GM04504 (cell line): ENCODE measurements at places on chromosomes 7 and 10.
A peak's percentile ranks its signal among the peaks of the same experiment; 100 is the strongest.

GRCh38 chr10:76041551-76041950 is 610.1 kb downstream of the LRMDA start:
- no peak for DNase-seq

GRCh38 chr10:111209692-111210091 is 132.9 kb downstream of the ADRA2A start:
- no peak for DNase-seq

DNA sequence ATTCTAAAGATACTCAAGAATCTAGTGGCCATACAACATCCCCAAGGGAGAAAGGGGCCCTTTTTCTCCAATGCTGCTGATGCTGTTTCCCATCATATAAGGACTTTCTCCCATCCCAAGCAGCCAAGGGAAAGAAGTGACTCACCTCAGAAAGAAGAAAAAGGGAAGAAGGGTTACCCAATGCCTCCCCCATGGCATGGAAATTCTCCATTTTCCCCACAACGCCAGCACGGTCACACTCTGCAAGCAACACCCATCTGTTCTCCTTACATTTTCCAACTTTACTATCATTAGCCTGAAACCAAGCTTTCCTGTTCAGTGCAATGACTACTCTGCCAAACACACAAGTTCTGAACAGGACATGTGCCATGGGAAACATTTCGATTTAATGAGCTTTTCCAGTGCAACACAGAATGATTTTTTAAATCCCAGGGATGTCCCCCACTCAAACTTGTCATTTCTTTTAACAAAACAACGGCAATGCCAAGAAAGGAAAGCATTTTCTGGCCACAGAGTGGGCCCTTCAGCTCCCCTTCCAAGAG is 67.9 kb downstream of the PTPRN2 start:
- DNase-seq: no peak

DNA sequence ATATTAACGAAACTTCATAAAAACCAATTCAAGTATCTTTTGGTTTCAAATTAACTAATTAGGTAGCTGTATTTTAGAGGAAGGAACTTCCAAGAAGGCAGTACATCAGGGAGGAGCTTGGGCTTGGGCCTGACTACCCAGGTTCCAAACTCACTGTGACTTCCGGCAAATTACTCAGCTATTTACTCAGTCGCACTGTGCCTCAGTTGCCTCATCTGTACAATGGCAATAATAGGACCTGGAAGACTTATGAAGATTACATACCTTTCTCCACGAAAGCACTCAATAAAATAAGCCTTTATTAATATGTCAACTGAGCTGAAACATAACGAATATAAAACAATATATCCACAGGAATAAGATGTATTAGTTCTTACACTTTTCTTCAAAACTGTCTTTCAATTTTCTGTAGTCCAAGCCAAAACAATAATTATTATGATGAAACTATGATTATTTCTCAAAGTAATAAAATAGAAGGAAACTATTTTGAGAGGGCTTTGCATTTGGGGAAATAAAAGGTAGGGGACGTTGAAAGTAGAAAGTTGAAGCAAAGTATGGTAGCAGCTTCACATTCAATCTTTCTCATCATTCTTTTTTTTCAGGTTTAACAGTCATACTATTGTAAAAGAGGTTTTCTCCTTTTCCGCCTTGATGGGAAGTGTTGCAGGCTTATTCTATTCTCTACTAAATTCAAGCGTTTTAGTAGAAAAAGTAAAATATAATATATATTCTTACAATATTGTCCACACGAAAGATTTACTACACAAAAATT is 10.5 kb upstream of the EBLN1 start:
- no peak for DNase-seq

- DNase-seq: peak; percentile 21
Observed at GRCh38 chr10:92291921-92292845, 1.2 kb downstream of the MARCHF5 start.

DNA sequence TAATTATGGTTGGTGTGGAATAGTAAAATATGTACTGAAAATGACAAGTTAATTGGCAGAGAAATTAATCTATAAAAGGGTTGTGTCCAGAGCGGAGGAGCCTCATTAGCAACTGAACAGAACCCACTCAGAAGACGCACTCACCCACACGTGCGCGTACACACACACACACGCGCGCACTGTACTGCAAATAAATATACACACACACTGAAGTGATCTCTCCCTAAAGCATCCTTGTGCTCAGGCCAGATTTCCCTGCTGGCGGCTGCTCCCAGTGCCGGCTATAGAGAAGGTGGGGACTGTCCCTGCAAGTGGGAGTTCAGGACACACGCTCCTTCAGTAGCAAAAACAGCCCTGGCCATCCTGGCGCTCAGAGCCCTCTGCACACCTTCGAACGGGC is 85.2 kb downstream of the CHST15 start:
- DNase-seq: no peak

DNA sequence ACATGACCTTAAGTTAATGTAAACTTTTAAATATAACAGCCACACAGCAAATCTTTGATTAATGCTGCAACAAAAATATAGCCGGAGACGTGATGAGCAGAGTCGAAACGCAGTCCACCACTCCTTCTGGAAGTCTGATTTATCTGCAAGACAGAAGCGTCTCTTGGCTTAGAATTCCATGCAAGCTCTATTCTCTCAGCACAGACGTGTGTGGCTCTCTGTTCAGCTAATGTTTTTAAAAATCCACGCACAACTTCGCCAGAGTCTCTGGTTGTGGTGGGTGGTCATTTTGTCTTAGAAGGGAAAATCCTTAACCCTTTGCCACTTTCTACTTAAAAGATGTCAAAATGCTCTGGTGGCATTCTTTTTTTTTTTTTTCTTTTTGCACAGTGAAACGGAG is 438.0 kb upstream of the MGMT start:
- no peak for DNase-seq

- no peak for DNase-seq
Observed at GRCh38 chr7:5620459-5620881, 161.0 kb downstream of the RNF216 start.

DNA sequence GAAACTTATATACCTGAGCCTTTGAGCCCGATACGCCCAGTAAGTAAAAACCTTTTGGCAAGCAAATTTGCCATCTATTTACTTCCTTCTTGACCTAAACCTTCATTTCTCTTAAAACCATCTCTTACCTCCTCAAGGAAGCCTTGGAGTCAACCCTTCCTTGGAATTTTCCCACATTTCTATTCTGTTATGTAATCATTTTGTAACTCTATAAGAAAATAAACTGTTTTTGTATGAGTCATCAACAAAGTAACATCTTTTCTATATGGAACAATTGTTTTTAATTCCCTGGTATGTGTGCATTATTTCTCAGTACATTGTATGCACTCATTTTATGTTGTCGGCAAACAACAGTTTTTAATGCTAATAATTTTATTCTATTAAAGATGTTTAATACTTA is 162.0 kb downstream of the TEX36 start:
- DNase-seq: no peak

DNA sequence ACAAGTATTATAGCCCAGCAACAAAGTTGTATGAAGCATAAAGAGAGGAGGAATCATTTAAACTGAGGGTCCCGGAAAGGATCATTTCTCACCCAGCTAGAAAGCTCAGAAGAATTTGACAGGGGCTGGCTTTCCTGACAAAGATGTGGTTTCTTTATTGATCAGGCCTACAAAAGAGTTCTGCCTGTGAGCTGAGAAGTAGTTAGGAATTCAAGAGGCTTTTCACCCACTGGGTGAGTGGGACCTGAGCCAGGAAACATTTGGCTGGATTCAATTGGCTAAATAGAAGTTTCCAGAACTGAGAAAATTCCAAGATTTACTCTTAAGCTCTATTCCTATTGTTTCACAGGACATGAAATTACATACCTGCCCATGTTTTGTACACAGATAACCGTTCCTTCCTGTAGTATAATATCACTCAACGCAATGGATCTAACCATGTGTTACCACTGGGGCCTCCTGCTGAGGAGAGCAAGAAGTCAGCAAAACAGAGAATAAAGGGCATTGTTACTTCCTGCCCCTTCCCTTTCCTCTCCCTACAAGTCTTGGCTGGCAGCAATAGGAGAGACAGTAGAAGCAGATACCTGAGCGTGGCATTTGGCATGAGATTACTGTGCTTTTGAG is 53.9 kb upstream of the PAPSS2 start:
- DNase-seq: no peak

DNA sequence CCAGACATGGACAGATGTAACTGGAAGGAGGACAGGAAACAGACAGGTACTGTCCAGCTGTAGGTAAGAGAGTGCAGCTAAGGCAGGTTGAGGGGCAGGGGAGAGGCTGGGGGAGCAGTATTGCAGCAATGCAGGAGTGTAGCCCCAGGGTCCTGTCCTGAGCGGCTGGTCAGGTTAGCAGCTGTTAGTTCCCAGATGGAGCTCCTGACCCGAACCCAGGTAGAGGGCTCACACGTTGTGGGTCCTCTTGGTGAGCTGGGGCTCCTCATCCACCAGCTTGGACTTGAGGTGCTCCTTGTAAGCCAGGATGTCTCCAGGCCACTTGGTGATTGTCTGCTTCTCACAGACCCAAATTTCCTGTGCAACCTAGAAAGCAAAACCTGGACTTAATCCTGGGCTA is 3.5 kb upstream of the H2BK1 start:
- DNase-seq: no peak

DNA sequence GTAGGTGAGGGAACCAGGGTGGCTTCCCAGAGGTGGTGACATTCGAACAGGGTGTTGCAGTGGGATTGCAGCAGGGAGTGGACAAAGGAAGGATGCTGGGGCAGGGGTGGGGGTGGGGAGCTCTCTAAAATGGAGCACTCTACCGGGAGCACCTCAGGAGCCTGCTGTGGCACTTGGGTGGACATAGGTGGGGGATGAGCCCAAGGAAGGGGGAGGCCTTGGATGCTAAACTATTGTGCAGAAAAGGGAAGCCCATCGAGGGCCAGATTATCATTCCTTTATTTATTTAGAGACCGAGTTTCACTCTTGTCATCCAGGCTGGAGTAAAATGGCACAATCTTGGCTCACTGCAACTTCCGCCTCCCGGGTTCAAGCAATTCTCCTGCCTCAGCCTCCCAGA is 3.3 kb upstream of the STX1A start:
- no peak for DNase-seq

- peak; percentile 44 for DNase-seq
Observed at GRCh38 chr10:88707429-88708155, 1.5 kb downstream of the LIPK start.

DNA sequence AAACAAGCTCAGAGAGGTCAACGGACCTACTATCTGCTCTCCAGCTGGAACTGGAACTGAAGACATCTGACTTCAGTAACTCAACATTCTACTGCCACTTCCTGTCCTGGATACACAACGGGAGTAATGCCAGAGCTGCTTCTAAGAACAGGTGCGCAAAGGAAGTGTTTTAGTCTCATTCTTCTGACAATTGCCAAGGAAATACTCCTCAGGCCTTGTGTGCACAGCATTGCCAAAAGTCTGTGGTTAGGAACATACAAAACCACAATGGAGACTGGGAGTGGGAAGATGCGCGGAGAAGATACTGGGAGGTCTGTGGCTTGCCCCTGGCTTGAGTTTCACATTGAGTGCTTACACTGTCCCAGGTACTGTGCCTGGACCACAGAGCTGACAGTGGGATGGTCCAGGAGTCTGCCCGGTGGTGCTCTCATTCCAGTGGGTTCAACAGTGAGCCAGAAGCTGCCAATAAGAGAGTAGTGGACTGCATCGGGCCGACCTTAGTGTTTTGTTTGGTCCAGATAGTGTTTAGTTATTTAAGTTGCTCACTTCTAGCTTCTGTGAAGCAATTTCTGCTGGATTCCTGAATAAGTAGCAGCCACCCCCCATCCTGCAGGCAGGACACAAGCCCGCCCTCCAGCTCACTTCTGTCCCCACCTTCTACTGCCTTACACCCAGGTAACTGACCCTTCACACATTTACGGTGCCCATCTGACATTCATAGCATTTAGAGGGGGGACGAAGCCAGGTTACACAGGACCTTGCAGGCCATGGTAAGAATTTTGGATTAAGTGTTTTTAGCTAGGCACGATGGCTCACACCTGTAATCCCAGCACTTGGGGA is 10.3 kb downstream of the TBL2 start:
- no peak for DNase-seq

GRCh38 chr10:101986624-101986971 is 69.4 kb downstream of the ARMH3 start:
- no peak for DNase-seq

GRCh38 chr7:114813624-114814023 is 108.3 kb upstream of the MDFIC start:
- no peak for DNase-seq
